Urinary bladder (tissue), 4 donors: ENCODE measurements at places on chromosomes 16 and 17.

- DNase-seq: no peak
Measured at GRCh38 chr17:75390982-75391381, 14.5 kb downstream of the GRB2 start.

GRCh38 chr17:7652388-7653356 lies 1.9 kb downstream of the ATP1B2 start:
- DNase-seq: no peak

DNA sequence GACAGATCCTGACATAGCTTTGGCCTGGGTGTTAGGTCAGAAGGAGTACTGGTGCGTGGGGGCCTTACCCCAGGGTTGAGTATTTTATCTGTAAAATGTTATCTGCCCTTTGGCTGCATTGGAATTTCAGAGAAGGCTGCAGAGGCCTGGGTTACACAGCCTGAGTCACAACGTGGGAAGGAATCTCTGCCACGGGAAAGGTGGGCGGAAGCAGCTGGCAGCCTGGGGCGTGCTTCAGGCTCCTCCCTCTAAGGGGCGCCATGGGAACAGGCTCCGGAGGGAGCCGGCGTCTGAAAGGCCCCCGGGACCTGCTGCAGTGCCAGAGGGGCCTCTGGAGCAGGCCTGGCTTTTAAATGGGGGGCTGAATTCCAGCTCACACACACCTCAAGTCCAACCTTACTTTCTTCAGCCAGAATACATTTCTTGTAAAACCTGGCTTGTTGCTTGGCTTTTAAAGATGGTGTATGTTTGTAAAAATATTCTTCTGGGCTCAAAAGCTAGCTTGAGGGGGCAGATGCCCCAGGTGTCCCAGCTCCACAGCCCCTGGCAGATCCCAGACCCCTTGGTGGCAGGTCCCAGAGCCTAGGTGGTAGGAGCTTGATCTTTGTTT lies 142.2 kb downstream of the RAB11FIP4 start:
- no peak for DNase-seq

- DNase-seq: no peak
Measured at GRCh38 chr17:29713626-29714025, 90.9 kb upstream of the CORO6 start.

- DNase-seq: no peak
Measured at GRCh38 chr16:84834403-84834772, 14.6 kb downstream of the CRISPLD2 start.

DNA sequence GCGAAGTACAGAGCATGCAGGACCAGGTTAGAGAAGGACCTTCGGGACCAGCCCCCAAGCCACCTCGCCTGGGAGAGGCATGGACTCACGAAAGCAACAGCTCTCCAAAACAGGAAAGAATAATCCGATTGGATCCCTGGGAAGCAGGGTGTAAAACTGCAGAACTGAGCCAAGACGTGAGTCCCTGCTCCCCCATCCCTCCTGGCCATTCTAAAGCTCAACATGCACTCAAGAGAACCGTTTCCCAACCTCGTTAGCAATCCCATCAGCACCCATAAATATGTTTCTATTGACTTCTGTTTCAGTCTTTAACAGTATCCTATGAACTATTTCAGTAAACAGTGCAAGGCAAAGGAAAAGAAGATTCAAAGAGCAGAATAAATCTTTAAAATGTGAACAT lies 167.0 kb downstream of the COPRS start:
- no peak for DNase-seq
